Tibial artery (tissue), 4 donors: ENCODE measurements at places on chromosomes 5 and 9.

- DNase-seq, result no peak
These were observed 291.2 kb downstream of the TMEM167A start for GRCh38 chr5:82785882-82786509.

GRCh38 chr5:118043531-118043930, 944.8 kb downstream of the DTWD2 start:
- no peak for DNase-seq

- DNase-seq, result no peak
These were observed 621 bp downstream of the PCDHA13 start for GRCh38 chr5:140882591-140882899.

- no peak for DNase-seq
These were observed 38.3 kb upstream of the ZFYVE16 start for GRCh38 chr5:80369521-80369920.

GRCh38 chr5:82793808-82794419, 283.3 kb downstream of the TMEM167A start:
- no peak for DNase-seq

- DNase-seq, result no peak
These were observed 684.0 kb upstream of the CDH9 start for GRCh38 chr5:27722337-27722736.

DNA sequence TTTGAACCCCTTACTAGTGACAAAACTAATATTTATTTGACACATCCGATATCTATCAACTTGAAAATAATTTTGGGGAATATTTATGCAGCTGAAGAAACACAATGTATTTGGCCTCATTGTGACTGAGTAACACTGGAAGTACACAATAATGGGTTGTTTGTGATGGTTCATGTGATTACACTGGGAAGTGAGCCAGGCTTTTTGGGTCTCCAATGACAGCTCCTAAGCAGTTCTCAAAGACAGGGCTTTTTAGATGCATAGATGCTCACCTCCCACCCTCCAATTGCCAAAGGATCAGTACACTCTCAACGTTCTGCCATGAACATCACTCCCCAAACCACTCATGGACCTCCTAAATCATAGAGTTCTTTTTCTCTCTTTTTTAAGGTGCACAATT, 170.0 kb downstream of the SLC24A2 start:
- DNase-seq, result no peak

- DNase-seq, result peak; percentile 77
These were observed 593 bp downstream of the BRD3OS start for GRCh38 chr9:134025606-134026541.

- no peak for DNase-seq
These were observed 372.2 kb downstream of the NFIB start for GRCh38 chr9:13941714-13942113.

DNA sequence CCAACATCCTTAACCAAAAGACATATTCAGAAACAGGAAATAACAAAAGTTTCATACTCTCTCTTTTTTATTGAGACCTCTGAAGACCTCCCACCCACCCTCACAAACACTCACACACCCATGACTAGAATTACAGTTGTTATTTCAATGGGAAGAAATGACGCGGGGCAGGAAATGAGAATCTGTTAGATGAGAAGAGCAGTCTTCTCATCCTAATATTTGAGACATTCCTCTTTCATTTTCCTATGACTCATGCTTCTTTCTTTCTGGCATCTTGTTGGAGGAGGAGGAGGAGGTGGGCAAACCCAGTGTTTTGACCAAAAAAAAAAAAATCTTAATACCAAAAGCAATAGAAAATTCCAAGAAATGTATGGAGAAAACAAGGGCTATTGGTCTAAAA, 179.5 kb upstream of the TARS1 start:
- no peak for DNase-seq

DNA sequence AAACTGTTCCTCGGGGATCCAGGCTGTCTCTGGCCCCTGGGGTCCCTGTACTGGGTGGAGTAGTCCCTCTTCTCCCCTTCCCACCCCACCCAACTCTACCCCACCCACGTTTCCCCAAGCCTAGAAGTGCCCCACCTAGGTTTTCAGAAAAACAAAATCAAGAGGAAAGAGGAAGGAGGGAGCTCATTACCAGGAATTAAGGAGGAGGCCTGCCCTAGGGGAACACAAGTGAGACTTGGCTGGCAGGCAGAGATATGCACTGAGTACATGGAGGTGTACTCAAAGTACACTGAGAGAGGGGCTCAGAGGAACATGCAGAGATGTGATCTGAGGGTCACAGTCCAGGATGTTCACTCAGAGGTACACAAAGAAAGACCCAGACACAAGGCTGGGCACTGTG, 10.2 kb downstream of the AQP3 start:
- no peak for DNase-seq

GRCh38 chr9:32882705-32883104, 99.4 kb downstream of the TMEM215 start:
- DNase-seq, result no peak

GRCh38 chr5:174293006-174293405, 247.5 kb downstream of the NSG2 start:
- no peak for DNase-seq

DNA sequence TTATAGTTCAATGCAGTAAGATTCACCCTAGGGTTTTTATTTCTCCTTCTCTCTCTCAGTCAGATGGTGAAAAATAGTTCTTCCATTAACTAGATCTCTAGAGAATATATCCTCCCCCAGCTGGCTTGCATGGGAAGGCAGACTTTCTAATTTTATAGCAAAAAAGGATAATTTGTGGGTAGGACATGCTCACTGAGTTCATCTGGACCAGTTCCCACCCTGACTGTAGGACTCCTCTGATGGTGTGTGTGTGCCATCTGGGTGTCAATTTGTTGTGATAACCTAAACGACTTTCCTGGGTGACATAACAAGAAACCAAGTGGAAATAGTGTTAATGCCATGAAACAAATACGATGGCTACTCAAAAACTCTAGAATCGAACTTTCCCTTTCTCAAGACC, 44.9 kb downstream of the APBA1 start:
- no peak for DNase-seq

GRCh38 chr5:50702615-50703366, 36.4 kb downstream of the PARP8 start:
- no peak for DNase-seq
